Endothelial cell (in vitro differentiated cells): ENCODE measurements at places on chromosomes 12 and 14. TPM values are rescaled to one million over a fixed set of nuclear protein-coding genes. Genes with fewer than 3 reads are reported as not detected.

The GDF3 gene
- 77.7 TPM for total RNA-seq

DNA sequence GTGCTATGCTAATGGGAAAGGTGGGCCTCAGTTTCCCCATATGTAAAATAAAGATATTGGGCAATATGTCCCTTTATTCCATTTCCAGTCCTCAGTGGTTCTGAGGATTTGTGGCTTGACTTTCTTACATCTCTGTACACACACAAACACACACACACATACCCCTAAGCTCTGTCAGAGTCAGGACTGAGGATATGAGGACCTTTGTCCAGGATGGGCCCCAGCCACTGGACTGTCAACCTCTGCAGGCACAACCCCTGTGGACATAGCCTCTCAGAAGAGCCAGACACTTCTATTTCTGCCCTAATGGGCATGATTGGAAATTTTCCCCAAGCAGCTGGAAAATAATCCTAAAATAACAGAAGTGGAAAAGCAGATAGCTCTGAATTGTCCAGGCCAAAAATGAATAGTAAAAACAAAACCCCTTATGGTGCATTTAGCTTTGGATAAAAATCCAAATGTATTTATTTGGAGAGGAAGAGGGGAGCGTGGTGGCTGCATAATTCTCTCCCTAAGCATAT lies 50.2 kb downstream of the RIN3 start:
- H3K4me3 ChIP-seq = no peak overlapping the region
- no peaks in the 10 kb centered on the region for H3K4me1 ChIP-seq
- no peak for DNase-seq
- H3K27me3 ChIP-seq = peaks cover 3% of the 10 kb centered on the region
- H3K27ac ChIP-seq = no peak overlapping the region

The DIO2 gene
- total RNA-seq = 0.10 TPM

The SDR9C7 gene
- not detected for total RNA-seq

DNA sequence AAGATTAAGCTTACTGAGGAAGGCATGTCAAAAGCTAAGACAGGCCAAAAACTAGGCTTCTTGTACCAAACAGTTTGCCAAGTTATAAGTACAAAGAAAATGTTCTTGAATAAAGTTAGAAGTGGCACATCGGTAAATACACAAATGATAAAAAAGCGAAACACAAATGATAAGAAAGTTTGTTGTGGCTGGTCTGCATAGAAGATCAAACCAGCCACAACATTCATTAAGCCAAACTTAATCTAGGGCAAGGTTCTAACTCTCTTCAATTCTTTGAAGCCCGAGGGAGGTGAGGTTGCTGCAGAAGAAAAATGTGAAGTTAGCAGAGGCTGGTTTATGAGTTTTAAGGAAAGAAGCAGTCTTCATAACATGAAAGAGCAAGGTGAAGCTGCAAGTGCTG lies 1119.6 kb upstream of the FLRT2 start:
- no peaks in the 10 kb centered on the region for H3K36me3 ChIP-seq
- no peak overlapping the region for H3K27ac ChIP-seq
- H3K4me1 ChIP-seq = no peaks in the 10 kb centered on the region
- H3K4me3 ChIP-seq = no peak overlapping the region
- DNase-seq = no peak

DNA sequence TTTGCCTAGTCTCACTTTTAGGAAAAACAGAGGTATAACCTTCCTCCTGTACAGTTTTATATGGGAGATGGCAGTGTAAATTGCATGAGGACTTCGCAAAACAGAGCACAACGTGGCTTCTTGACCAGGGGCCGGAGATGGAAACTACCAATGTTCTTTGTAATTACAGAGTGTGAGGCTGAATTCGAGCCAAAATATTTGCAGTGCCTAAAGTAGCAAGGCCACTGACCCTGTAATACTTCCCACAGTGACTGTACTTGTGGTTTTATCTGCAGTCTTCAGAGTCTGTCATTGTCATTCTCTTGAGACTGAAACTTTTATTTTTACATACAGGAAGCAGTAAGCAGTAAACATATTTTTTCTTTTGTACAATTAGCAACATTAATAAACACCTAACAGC lies 98.9 kb downstream of the RERG start:
- peaks cover 3% of the 10 kb centered on the region for H3K4me1 ChIP-seq
- H3K4me3 ChIP-seq = no peak overlapping the region
- no peaks in the 10 kb centered on the region for H3K36me3 ChIP-seq
- no peak for DNase-seq
- H3K27ac ChIP-seq = no peak overlapping the region

The KRT80 gene
- total RNA-seq = 1.5 TPM

The DTX1 gene
- 62.8 TPM for total RNA-seq

- H3K36me3 ChIP-seq = no peaks in the 10 kb centered on the region
- H3K4me1 ChIP-seq = peaks cover 11% of the 10 kb centered on the region
- no peak for DNase-seq
- no peak overlapping the region for H3K27ac ChIP-seq
- no peak overlapping the region for H3K4me3 ChIP-seq
Measured at GRCh38 chr12:3310271-3311026, 180.6 kb upstream of the PRMT8 start.

DNA sequence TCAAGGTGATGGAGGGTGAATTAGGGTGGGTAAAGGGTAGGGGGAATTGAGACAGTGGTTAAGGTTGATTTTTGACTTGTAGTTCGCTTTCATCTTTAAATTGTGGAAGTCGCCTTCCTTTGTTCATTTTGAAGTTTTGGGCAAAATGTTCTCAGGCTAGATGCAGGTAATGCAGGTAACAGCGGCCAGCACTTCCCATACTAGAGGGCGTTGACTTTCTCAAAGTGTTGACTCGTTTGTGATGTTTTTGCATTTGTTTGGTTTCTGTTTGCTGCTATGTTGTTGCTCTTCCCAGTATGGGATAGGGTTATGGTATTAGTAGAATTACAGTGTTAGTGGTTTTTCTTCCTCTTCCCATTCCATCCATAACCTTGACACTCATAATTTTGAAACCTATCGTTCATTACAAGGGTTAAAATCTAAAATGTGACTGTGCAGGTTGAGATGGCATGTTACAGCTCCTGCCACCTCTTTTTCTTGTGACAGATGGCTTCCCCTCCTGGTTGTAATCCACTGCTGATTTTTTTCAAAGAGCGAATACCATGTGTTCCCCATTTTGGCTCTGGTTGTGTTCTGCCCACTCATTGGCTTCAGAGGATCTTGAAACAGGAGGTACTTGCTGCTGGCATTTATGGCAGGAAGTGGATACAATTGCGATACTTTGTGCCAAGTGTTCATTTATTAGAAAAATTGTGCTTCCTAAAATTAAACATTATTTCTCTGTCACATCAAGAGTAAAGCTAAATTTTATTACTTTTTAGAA lies 57.1 kb downstream of the ERC1 start:
- no peaks in the 10 kb centered on the region for H3K27me3 ChIP-seq
- H3K27ac ChIP-seq = no peak overlapping the region

GRCh38 chr14:102965971-102966655 lies 43.6 kb downstream of the AMN start:
- no peaks in the 10 kb centered on the region for H3K4me1 ChIP-seq
- H3K36me3 ChIP-seq = peaks cover 50% of the 10 kb centered on the region
- no peak overlapping the region for H3K27ac ChIP-seq
- H3K27me3 ChIP-seq = peaks cover 13% of the 10 kb centered on the region
- no peak for DNase-seq
- no peak overlapping the region for H3K4me3 ChIP-seq
